ENCODE measurements at places on chromosomes 12 and 14.
A peak's percentile ranks its signal among the peaks of the same experiment; 100 is the strongest.

- DNase-seq, result no peak
Measured at GRCh38 chr14:36426113-36426512, 93.9 kb downstream of the NKX2-1 start.

- DNase-seq, result no peak
Measured at GRCh38 chr12:67540920-67541624, 107.5 kb upstream of the DYRK2 start.

GRCh38 chr12:131862084-131862441 is 32.4 kb upstream of the ULK1 start:
- no peak for DNase-seq

- DNase-seq, result no peak
Measured at GRCh38 chr12:108596854-108597558, 878 bp downstream of the TMEM119 start.

- peak; percentile 76 for DNase-seq
Measured at GRCh38 chr12:45130881-45131281, 80.0 kb upstream of the DBX2 start.

GRCh38 chr12:6294156-6295093 is 16.1 kb upstream of the PLEKHG6 start:
- no peak for DNase-seq

DNA sequence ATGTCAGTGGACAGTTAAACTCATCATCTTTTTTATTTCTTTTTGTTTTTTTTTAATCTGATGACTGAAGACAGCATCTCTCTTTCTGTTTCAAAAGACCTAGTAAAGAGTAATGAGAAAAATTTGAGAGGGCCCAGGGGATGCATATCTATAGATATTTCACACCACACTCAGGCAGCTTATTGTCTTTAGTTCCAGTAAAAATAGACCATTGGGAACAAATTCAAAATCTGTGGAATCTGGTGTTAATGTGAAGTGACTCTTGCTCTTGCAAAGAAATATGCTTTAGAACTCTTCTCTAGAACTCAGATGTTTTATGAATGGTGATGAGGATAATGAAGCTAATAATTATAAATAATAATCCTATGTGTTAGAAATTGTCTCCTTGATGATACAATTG is 214.5 kb upstream of the ATP2B1 start:
- DNase-seq, result no peak

GRCh38 chr12:6218347-6218925 is 18.2 kb downstream of the CD9 start:
- no peak for DNase-seq

DNA sequence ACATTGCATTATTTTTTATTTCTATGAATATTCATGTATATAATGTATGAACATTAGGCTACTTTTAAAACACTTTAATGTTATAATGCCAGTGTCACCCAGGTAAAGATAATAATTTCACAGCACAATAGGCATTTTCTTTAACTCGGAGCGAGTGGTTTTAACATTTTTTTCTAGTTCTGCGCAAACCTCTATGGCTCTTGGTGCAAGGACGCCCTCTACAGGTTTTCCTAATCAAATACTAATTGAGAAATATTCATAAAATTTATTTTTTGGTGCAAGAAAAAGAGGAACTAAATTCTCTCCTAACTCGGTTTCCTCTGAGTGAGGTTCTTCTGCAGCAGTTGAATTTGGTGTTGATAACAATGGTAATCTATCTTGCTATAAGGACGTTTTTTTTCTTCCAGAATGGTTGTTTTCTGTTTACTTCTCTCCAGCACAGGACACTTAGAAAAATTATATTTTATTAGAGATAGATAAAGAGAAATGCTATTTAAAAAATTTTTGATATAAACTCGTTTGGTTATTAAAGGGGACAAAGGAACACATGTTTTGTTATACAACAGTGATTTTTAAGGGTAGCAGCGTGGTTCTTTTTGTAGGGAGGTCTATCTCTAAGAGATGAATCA is 2.4 kb upstream of the WIF1 start:
- DNase-seq, result no peak

DNA sequence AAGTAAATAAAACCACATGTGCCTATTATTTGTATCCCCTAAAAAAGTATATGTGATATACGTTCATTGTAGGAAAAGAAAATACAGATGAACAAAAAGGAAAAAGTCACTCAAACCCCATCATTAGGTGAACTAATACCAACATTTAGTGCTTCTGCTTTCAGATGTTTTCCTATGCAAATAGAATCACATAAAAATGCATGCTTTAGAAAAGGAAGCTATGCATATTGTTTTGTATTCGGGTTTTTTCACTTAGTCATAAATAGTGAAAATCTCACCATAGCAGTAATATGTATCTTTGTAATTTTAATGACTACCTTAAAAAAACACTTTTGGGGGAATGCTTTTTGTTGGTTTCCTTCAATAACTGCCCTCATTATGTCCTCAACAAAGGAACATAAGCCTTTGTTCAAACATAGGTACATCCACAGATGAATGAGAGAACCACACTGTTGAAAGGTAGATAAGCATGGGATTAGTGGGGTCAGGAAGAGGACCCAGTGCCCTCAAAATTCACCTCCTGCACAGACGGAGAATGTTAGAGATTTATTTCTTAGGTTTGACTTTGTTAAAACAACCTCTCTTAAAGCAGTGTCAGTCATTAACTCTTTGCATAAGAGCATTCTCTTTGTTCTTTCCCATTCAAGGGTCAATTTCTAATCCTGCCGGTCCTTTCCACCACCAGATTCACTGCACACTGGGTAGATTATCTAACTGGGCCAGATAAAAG is 6.5 kb downstream of the AMDHD1 start:
- no peak for DNase-seq

- no peak for DNase-seq
Measured at GRCh38 chr12:67916266-67916970, 72.8 kb upstream of the IFNG-AS1 start.

DNA sequence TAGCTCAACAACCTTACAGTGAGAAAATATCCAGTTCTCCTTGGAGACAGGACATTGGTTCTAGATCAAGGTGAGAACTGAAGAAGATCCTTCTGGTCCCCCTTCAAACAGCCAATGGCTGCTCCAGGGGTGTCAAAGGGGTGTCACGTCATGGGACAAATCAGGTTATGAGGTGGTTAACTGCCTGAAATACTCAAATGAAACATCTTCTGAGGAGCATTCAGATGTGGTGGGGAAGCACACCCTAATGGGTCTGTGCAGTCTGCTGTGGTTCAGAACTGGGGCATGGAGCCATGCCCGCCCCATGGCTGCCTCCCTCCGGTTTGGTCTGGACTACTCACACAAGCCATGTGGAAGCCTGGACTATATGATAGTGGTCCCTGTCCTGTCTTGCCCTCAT is 52.4 kb upstream of the PARP11 start:
- no peak for DNase-seq
